Stimulated activated CD8-positive, alpha-beta memory T cell treated with anti-CD3 and anti-CD28 coated beads, Interleukin-15, amount 100 ng/mL, for 24 hours (primary cell): ENCODE measurements at places on chromosomes 2 and 18.

DNA sequence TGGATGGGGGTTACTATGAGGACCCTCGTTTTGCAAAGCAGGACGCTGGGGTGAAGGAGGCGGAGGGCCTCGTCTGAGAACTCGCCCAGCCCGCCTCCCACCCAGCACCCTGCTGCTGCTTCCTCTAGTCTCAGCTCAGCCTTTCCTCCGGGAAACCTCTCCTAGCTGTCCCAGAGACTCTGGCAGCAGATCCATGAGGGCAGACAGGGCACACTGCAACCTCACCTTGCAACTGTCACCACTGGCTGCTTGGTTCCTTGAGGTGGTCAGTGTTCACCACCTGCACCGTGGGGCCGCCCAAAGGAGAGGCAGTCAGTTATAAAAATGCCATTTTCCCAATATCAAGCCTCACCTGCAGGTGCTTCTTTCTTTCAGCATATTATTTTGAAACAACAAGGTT lies 45.6 kb downstream of the PARD6G start:
- DNase-seq, result no peak

- no peak for DNase-seq
These were observed 1.8 kb downstream of the MPV17 start for GRCh38 chr2:27320958-27321543.

DNA sequence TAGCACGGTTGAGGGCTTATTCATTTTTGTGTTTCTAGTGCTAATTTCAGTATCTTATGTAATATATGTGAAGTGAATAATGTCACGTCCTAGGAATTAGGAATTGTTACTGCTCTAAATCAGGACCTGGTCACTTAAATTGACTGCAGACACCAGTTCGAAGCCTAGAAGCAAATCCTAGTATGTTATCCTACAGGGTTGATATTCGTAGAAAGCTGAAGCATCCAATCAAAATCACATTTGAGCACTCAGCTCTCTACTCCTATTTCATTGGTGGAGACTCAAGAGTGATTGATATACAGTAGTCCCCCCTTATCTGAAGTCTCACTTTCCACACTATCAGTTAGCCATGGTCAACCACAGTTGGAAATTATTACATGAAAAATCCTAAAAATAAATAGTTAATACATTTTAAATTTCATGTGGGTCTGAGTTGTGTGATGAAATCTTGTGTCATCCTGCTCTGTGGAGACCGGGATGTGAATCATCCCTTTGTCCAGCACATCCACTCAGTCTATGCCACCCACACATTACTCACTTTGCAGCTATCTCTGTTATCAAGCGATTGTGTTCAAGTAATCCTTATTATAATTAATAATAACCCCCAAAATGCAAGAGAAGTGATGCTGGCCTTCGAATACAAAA lies 35.2 kb upstream of the SCN9A start:
- no peak for DNase-seq

DNA sequence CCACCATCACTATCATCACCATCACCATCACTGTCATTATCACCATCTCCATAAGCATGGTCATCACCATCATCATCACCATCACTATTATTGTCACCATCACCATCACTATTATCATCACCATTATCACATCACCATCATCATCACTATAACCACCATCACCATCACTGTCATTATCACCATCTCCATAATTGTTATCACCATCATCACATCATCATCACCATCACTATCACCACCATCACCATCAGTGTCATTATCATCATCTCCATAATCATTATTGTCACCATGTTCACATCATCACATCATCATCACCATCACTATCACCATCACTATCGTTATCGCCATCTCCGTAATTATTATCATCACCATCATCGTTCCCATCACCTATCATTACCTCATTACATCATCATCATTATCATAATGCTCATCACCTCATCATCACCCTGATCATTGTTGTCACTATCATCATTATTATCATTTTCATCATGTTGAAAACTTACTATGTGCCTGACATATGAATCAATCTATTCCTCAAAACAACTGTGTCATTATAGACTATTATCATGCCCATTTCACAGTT lies 280.3 kb upstream of the HS6ST1 start:
- DNase-seq, result no peak

- DNase-seq, result no peak
These were observed 322.5 kb downstream of the ARHGAP15 start for GRCh38 chr2:143451642-143452281.

GRCh38 chr2:47048801-47049480 lies 106.2 kb downstream of the STPG4 start:
- DNase-seq, result no peak

- DNase-seq, result no peak
These were observed 31.6 kb downstream of the LIMS1 start for GRCh38 chr2:108565778-108566375.

- DNase-seq, result no peak
These were observed 820.1 kb downstream of the METTL4 start for GRCh38 chr18:1751249-1751648.

- DNase-seq, result no peak
These were observed 16.2 kb downstream of the GPR75 start for GRCh38 chr2:53843595-53843994.
